ENCODE measurements at places on chromosomes 3 and 15.
A peak's percentile ranks its signal among the peaks of the same experiment; 100 is the strongest.

GRCh38 chr15:98723195-98723594, 74.9 kb downstream of the IGF1R start:
- no peak for DNase-seq

DNA sequence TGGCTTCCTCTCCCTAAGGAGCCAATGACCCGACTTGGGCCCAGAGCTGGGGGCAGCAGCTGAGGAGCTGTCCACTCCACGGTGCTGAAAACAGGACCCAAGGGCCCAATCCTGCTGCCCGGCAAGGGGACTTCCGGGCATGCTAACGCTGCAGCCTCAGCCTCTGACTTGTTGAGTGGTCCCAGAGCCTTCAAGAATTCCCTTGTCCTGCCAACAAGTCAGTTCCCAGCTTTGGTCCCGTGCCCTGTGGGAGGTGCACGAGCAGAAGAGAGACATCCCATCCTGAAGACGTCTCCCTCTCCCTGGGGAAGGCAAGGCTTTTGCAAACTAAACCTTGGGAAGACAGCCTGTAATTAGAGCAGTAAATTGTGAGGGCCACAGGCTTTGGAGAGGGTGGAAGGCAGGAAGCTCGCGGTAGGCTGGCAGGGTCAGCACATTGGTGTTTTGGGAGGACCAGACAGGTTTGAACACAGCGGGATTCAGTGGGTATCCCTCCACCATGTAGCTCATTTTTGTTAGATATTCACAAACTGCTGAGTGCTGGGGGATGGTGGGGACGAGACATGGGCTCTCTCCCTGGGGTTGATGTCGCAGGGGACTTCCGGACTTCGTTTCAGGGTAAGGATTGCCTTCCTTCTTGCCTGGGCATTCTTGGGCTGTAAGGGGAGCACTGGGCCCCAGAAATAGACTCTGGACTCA, 29.8 kb upstream of the PRR23E start:
- no peak for DNase-seq

DNA sequence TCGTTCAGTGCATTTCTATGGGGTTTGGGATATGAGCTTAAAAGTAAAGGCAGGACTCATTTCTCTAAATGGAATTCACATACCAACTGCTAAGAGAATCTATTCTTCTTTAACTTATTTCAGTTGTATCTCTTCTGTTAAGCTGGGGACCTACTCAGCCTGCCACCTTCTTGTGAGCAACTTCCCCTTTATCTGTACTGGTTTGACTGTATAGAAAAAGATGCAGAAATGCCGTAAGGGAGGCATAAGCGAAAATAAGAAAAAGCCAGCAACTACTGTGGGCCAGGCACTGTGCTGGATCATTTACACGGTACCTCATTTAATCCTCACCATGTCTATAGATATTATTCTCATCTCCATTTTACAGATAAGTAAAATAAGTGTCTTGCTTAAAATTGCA, 38.4 kb downstream of the RBMS3 start:
- peak; percentile 49 for DNase-seq

GRCh38 chr3:36519682-36520081, 139.4 kb downstream of the STAC start:
- no peak for DNase-seq

GRCh38 chr15:99716540-99717095, 16.6 kb downstream of the LYSMD4 start:
- no peak for DNase-seq

GRCh38 chr3:122391681-122392446, 7.9 kb downstream of the FAM162A start:
- DNase-seq = no peak

- no peak for DNase-seq
Measured at GRCh38 chr3:158097081-158097592, 9.1 kb downstream of the SHOX2 start.

GRCh38 chr3:169663951-169664820, 674 bp upstream of the MECOM start:
- DNase-seq = no peak

GRCh38 chr15:27845535-27846369, 253.4 kb downstream of the OCA2 start:
- no peak for DNase-seq

Data from GM12864 (cell line).